ENCODE measurements at places on chromosomes 4 and X. TPM values are rescaled to one million over a fixed set of nuclear protein-coding genes. Genes with fewer than 3 reads are reported as not detected.

ADH1C gene
- not detected for total RNA-seq

ZXDA gene
- 1.8 TPM for total RNA-seq

COPS4 gene
- 35.2 TPM for total RNA-seq

TRPC3 gene
- total RNA-seq: not detected

RTL3 gene
- total RNA-seq: 1.7 TPM

SRPX gene
- total RNA-seq: 60.1 TPM

SSX4B gene
- total RNA-seq: not detected

PCSK1N gene
- 62.0 TPM for total RNA-seq

ADAM29 gene
- total RNA-seq: not detected

- peaks cover 4% of the 10 kb centered on the region for H3K36me3 ChIP-seq
- H3K27me3 ChIP-seq: peaks cover 3% of the 10 kb centered on the region
- H3K4me3 ChIP-seq: peak overlapping the region; percentile 91
- peaks cover 7% of the 10 kb centered on the region for H3K4me1 ChIP-seq
- no peak for DNase-seq
These were observed 722 bp upstream of the TMEM33 start for GRCh38 chr4:41934514-41934900.

DNA sequence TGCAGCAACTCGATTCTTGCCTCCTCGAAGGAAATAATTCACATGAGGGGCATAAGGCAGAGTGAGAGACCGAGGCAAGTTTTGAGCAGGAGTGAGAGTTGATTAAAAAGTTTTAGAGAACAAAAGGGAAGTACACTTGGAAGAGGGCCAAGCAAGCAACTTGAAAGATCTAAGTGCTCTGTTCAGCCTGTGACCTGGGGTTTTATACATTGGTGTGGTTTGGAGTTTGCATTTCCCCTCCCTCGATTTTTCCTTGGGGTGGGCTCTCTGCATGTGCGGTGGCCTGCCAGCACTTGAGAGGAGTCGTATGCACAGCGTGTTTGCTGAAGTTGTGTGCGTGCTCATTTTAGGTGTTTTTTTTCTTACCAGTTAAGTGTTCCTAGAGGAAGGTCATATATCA is 356.4 kb downstream of the KLHL4 start:
- H3K36me3 ChIP-seq: no peaks in the 10 kb centered on the region
- H3K4me3 ChIP-seq: no peak overlapping the region
- H3K27me3 ChIP-seq: no peaks in the 10 kb centered on the region
- no peak for DNase-seq
- H3K4me1 ChIP-seq: no peaks in the 10 kb centered on the region
- no peak overlapping the region for H3K27ac ChIP-seq

DNA sequence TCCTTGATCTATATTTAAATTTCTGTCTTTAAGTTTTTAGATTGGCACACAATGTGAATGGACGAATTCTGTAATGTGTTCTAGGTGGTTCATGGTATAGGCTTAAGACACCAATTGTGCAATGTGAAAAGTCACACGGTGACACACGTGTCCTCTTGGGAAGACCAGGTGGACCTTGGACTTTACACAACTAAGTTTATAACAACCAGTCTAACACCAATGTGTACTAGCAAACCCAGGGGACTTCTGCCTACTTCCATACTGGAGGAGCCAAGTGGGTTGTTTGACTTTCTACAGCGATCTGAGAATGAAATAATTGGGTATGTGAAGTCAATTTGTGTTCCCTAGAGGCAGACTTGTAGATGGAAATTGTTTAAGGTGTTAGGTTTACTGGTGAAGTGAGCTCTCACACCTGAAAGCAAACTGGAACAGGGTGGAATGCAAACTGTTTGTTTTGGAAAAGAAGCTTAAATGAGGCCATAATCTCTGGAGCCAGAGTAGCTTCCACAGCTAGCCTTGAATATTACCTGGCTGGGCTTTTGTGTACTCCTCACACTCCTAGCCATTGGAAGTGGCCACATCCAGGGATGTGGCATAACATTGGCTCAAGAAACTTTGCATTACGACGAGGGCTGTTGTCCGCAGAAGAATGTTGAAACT is 45.9 kb upstream of the WDR1 start:
- no peak for DNase-seq
- peaks cover 2% of the 10 kb centered on the region for H3K27me3 ChIP-seq
- no peaks in the 10 kb centered on the region for H3K36me3 ChIP-seq
- no peak overlapping the region for H3K4me3 ChIP-seq

- no peak for DNase-seq
- H3K4me1 ChIP-seq: no peaks in the 10 kb centered on the region
- H3K36me3 ChIP-seq: no peaks in the 10 kb centered on the region
- H3K27ac ChIP-seq: no peak overlapping the region
- no peaks in the 10 kb centered on the region for H3K27me3 ChIP-seq
These were observed 83.5 kb upstream of the AP1S2 start for GRCh38 chrX:15938072-15938471.

DNA sequence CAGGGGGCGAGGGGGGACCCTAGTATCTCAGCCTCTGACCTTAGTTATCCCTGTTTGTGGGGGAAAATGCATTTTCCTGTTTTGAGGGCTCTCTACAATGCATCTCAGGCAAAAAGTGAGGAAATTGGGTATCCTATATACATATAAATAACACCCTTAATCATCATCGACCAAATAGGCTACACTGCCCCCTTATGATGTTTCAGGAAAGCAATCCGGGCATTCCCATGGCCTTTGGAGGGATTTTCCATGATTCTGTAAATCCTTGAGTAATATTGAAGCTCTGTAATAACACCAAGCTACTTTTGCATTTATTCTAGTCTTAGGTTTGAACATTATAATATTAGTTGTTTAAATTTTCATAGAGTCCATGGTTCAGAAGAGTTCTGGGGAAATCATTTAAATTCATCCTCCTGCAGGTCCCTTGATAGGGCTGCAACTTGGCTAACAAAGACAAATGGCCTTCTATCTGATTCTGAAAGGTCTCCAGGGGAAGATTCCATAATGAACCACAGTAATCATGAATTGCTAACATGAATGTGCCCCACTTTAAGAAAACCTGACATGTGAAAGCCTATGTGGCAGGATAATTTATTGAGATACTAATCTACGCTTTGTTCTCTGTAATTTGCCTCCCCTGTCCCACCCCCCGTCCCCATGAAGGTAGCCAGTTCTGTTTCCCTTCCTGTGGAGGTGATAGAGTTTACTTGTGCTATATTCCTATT is 91.5 kb upstream of the SCOC start:
- DNase-seq: no peak
- no peak overlapping the region for H3K27ac ChIP-seq
- H3K4me3 ChIP-seq: no peak overlapping the region
- no peaks in the 10 kb centered on the region for H3K4me1 ChIP-seq
- peaks cover 14% of the 10 kb centered on the region for H3K27me3 ChIP-seq
- no peaks in the 10 kb centered on the region for H3K36me3 ChIP-seq

DNA sequence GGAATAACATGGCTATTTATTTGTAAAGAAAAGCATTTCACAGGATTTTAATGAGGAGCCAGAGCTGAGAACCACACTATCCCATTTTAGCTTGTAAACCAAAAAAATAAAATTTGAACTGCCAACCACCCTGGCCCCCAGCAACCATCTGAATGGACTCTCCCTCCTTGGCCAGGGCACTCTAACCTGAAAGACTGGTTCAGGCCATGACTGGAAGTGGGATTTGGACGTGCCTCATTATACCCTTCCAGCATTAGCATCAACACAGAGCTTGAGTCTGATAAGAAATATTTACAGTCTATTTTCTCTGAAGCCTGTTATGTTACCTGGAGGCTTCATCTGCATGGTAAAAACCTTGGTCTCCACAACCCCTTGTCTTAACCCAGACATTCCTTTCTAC is 30.0 kb downstream of the METAP1 start:
- no peak overlapping the region for H3K27ac ChIP-seq
- H3K4me1 ChIP-seq: no peaks in the 10 kb centered on the region
- no peak for DNase-seq
- no peaks in the 10 kb centered on the region for H3K36me3 ChIP-seq

- H3K27me3 ChIP-seq: no peaks in the 10 kb centered on the region
- H3K4me1 ChIP-seq: no peaks in the 10 kb centered on the region
These were observed 56.7 kb downstream of the FAM114A1 start for GRCh38 chr4:38924353-38924752.

DNA sequence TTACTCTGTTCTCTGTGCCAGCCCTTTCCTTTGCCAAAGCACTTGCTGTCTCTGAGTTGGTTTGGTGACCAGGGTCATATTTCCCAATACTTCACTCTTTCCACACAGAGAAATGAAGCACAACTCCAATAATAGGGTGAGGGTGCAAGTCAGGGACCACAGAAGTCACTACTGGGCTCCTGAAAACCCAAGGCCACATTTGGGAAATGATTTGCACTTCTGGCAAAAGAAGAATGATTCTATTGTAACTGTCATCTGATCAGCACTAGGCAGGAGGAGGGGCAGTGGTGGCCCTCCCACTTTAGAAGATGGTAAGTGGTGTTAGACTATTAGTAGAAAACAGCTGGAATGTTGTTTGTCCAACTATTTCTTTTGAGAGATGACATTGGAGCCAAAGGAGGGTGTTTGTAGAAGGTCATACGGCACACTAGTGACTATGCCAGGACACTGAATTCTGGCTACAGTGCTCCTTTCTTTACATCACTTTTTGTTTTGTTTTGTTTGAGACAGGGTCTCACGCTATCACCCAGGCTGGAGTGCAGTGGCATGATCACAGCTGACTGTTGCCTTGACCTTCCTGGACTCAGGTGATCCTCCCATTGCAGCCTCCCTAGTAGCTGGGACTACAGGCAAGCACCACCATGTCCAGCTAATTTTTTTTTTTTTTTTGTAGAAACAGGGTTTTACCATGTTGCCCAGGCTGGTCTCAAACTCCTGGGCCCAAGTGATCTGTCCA is 10.8 kb upstream of the HADH start:
- H3K4me3 ChIP-seq: no peak overlapping the region
- no peaks in the 10 kb centered on the region for H3K4me1 ChIP-seq
- H3K27me3 ChIP-seq: no peaks in the 10 kb centered on the region
- no peak for DNase-seq
- H3K27ac ChIP-seq: no peak overlapping the region
- H3K36me3 ChIP-seq: no peaks in the 10 kb centered on the region

- no peak overlapping the region for H3K27ac ChIP-seq
- H3K27me3 ChIP-seq: no peaks in the 10 kb centered on the region
- DNase-seq: peak; percentile 24
- no peak overlapping the region for H3K4me3 ChIP-seq
- no peaks in the 10 kb centered on the region for H3K36me3 ChIP-seq
- H3K4me1 ChIP-seq: no peaks in the 10 kb centered on the region
These were observed 136.6 kb downstream of the STAG2 start for GRCh38 chrX:124098089-124098488.

DNA sequence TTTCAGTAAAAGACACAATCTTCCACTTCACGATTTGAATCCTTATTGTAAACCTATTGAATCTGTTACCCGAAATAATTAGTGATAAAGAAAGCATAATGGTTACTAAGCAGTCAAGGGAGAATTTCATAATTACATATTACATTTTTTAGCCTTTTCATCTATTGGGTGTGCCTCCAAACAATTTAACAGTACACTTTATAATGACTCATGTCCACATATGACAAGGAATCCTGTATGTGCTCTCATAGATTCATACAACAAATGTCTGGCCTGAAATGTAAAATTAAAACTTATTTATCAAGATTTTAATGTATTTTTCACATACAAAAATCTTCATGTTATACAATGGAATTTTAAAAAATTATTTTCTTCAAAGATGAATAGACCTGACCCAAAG is 39.4 kb downstream of the PPP3CA start:
- no peaks in the 10 kb centered on the region for H3K36me3 ChIP-seq
- H3K4me1 ChIP-seq: peaks cover 17% of the 10 kb centered on the region
- no peak overlapping the region for H3K4me3 ChIP-seq
- DNase-seq: no peak

GRCh38 chrX:24219320-24219719 is 69.8 kb downstream of the ZFX start:
- H3K36me3 ChIP-seq: no peaks in the 10 kb centered on the region
- H3K4me3 ChIP-seq: no peak overlapping the region
- H3K27ac ChIP-seq: no peak overlapping the region
- H3K4me1 ChIP-seq: no peaks in the 10 kb centered on the region
- H3K27me3 ChIP-seq: no peaks in the 10 kb centered on the region

- H3K27ac ChIP-seq: no peak overlapping the region
- no peak for DNase-seq
- H3K27me3 ChIP-seq: no peaks in the 10 kb centered on the region
- no peaks in the 10 kb centered on the region for H3K4me1 ChIP-seq
- no peaks in the 10 kb centered on the region for H3K36me3 ChIP-seq
These were observed 30.8 kb downstream of the MND1 start for GRCh38 chr4:153375303-153375702.

DNA sequence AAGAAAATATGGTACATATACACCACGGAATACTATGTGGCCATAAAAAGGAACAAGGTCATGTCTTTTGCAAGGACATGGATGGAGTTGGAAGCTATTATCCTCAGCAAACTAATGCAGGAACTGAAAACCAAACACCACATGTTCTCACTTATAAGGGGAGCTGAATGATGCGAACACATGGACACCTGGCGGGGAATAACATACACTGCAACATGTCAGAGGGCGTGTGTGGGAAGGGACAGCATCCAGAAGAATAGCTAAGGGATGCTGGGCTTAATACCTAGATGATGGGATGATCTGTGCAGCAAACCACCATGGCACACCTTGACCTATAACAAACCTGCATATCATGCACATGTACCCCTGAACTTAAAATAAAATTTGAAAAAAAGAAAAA is 19.5 kb upstream of the CNKSR2 start:
- H3K36me3 ChIP-seq: no peaks in the 10 kb centered on the region
- H3K27me3 ChIP-seq: no peaks in the 10 kb centered on the region
- no peak overlapping the region for H3K27ac ChIP-seq
- H3K4me1 ChIP-seq: no peaks in the 10 kb centered on the region

- H3K27ac ChIP-seq: no peak overlapping the region
- H3K4me1 ChIP-seq: no peaks in the 10 kb centered on the region
These were observed 17.3 kb downstream of the PHKA2 start for GRCh38 chrX:18966624-18967023.

GRCh38 chr4:181870326-181870725 is 372.9 kb upstream of the TENM3 start:
- H3K36me3 ChIP-seq: no peaks in the 10 kb centered on the region
- no peak overlapping the region for H3K4me3 ChIP-seq
- peak; percentile 73 for DNase-seq
- H3K27me3 ChIP-seq: no peaks in the 10 kb centered on the region

- no peak overlapping the region for H3K27ac ChIP-seq
- H3K27me3 ChIP-seq: no peaks in the 10 kb centered on the region
- no peak for DNase-seq
- no peaks in the 10 kb centered on the region for H3K4me1 ChIP-seq
These were observed 22.9 kb upstream of the CLGN start for GRCh38 chr4:140450352-140450751.

Measured in astrocyte (in vitro differentiated cells and primary cell).